ENCODE measurements at places on chromosomes 12 and 14.

- DNase-seq, result no peak
Observed at GRCh38 chr12:78898416-78898815, 33.8 kb downstream of the SYT1 start.

- DNase-seq, result no peak
Observed at GRCh38 chr12:124704619-124705018, 137.2 kb upstream of the NCOR2 start.

GRCh38 chr14:35365130-35366055 is 39.2 kb downstream of the NFKBIA start:
- peak; percentile 92 for DNase-seq

- no peak for DNase-seq
Observed at GRCh38 chr12:83265808-83266207, 579.1 kb downstream of the TMTC2 start.

- no peak for DNase-seq
Observed at GRCh38 chr12:125169870-125170269, 104.6 kb downstream of the AACS start.

DNA sequence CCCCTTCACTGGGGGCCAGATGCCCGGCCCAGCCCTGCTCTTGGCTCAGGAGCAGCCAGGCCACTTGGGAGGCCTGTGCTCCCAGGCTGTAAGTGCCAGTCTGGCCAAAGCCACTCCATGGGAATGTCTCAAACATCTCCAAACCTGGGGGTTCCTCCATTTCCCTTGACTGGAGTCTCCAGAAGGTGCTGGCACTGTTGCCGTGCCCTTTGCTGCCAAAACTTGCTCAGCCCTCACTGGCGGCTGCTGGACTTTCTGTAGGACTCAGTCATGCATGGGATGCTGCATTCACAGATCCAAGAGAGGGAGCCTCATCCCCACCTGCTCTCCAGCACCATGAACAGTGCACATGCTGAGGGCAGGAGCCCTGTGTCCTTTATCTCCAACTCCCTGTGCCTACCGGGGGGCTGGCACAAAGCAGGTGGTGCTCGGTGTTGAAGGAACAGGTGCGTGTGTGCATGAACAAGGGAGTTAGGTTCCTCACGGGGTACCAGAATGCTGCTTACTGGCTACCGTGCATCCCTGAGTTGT is 9.6 kb upstream of the OTUB2 start:
- no peak for DNase-seq

- peak; percentile 59 for DNase-seq
Observed at GRCh38 chr14:75258079-75258802, 20.4 kb upstream of the FOS start.

GRCh38 chr14:104879201-104879982 is 14.3 kb downstream of the CEP170B start:
- DNase-seq, result no peak

- DNase-seq, result no peak
Observed at GRCh38 chr12:114711689-114712152, 27.7 kb upstream of the TBX3 start.

DNA sequence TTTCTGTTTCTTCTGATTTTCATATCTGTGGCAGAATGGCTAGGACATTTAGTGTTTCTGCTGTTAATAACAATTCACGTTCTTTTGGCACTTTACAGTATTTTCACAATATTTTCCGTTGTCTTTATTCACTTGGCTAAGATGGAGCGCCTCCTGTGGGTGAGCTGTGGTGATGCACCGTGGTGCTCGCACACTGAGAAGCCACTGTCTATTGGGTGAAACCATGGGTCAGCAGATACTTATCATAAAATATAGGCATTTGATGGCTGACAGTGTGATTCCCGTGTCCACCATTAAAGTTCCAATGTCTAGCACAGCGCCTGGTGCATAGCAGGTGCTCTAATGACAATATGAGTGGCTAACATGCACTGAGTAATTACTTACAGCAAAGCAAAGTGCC is 141.8 kb downstream of the VRK1 start:
- no peak for DNase-seq

DNA sequence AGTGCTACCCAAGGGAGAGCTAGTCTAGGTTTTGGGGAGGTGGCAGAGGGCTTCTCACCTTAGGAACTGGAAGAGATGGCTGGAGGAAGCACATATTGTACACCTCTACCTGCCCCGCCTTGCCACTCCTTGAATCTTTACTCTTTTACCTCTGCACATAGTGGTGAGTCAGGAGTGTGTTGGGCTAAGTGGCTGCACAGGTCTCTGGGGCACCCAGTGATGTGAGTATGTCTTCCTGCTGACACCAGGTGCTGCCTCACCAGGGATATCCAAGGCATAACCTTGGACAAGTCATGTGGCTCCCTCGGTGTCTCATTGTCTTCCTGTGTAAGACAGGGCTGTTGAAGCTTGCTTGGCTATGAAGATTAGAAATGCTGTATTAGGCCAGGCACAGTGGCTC is 19.8 kb upstream of the CABP1 start:
- DNase-seq, result no peak

DNA sequence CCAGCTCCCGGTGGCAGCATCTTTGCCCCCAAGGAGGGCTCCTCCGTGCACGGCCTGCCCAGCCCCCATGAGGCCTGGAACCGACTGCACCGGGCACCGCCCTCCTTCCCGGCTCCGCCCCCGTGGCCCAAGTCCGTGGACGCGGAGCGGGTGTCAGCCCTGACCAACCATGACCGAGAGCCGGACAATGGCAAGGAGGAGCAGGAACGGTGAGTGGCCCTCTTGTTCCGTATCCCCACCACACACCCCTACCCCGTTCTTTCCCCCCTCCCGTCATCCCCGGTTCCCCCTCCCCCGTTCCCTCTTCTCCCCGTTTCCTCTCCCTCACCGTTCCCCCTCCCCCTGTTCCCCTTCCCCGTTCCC is 28.3 kb downstream of the LRCOL1 start:
- no peak for DNase-seq

DNA sequence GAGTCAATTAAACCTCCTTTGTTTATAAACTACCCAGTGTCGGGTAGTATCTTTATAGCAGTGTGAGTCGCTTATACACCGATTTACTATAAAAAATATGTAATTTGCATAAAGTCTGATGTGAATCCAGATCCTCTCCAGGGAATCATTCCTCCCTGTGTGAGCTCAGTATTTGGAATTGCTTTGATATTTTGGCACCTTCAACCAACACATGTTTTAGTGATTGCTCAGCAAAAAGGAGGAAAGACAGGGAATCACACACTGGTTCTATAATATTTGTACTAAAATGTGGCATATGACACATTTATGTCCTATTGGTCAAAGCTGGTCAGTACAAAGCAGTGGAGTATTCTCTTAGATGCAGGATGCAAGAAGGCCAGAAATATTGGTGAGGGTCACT is 703.9 kb upstream of the ATXN7L3B start:
- no peak for DNase-seq

GRCh38 chr14:77641534-77642341 is 25.3 kb upstream of the SPTLC2 start:
- DNase-seq, result peak; percentile 47

- DNase-seq, result peak; percentile 99
Observed at GRCh38 chr14:68140076-68140741, 320.6 kb downstream of the RAD51B start.

- no peak for DNase-seq
Observed at GRCh38 chr14:100111931-100112704, 46.9 kb downstream of the EVL start.

GRCh38 chr12:79560225-79560889 is 130.4 kb downstream of the PAWR start:
- no peak for DNase-seq

DNA sequence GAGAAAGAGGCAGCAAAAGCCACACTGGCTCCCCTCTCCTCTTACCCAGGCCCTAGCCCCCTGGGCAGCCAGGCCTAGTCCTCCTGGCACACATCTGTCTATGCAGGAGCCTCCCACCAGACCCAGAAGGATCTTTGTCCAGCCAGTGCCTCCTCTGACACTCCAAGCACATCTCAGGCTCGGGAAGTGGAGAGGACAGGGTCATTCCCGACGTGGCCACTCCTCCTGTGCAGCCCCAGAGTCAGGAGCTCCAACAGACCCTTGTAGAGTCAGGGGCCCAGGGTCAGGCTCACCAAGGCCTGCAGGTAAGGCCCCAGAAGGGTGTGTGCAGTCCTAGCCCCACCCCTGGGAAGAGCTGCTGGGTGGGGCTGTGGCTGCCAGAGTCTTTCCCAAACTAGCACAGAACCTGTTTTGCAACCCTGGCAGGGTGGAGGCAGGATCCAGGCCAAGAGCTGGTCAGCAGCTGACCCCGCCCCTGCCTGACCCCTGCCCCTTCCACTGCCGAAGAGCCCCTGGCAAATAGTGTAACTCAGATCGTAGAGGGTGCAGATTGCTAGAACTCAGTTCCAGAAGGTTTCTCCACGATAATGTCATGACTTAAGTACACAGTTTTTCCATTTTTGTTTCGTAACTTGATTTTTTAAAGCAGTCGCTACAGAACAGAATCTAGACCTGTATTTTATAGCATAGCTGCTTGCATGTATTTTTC is 26.6 kb upstream of the PNMA1 start:
- DNase-seq, result no peak

- DNase-seq, result no peak
Observed at GRCh38 chr12:30461026-30461615, 234.5 kb downstream of the IPO8 start.

Data from IMR-90 (cell line).